ENCODE measurements at places on chromosomes 6 and 20.

DNA sequence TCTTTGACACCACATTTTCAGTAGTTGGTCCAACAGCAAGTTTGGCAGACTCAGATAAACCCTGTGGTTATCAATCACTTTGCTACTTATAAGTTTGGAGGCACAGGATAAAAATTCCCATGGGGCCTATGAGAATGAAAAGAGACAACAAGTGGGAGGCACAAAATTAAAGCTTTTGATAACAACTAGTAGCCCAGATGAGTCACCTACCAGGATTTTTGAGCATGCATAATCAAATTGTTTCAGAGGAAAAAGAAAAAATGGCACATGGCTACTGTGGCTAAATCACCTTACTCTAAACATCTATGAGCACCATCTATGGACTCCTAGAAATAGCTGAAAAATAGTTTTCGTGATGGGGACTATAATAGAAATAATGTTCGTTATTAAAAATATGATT is 40.8 kb upstream of the BMP5 start:
- no peak for DNase-seq

- DNase-seq = no peak
These were observed 7.5 kb downstream of the F13A1 start for GRCh38 chr6:6312901-6313441.

- no peak for DNase-seq
These were observed 163.9 kb upstream of the STXBP5 start for GRCh38 chr6:147040121-147040910.

DNA sequence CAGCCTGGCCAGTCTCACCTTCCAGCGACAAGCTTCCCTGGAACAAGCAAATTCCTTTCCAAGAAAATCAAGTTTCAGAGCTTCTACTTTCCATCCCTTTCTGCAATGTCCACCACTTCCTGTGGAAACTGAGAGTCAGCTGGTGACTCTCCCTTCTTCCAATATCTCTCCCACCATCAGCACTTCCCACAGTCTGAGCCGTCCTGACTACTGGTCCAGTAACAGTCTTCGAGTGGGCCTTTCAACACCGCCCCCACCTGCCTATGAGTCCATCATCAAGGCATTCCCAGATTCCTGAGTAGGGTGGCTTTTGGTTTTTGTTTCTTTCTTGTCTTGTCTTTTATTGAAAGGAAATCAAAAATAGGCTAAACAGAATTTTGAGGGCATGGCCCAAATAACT is 24.3 kb downstream of the MYCT1 start:
- DNase-seq = no peak

DNA sequence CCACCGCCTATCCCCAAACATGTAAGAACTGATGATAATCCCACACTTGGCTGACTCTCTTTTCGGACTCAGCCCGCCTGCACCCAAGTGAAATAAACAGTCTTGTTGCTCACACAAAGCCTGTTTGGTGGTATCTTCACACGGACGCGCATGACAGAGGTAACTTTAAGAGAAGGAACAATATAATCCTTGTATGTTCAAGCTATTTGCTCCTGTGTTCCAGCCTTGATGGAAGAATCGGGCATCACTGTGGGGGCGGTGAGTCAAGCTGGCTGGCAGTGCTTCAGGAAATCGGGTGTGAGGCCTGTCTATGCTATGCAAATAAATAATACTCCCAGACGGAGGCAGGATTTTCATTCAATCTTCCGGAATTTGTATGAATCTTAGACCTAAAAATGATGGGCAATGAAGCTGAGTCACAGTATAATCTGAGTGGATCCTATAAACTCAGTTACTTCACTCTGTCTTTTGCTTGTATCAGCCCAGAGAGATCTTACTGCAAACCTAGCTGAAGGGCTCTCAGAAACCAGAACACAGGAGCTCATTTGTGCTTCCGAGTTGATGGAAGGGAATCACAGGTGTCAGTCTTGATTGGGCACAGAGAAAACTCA is 45.2 kb upstream of the NT5E start:
- peak; percentile 75 for DNase-seq

DNA sequence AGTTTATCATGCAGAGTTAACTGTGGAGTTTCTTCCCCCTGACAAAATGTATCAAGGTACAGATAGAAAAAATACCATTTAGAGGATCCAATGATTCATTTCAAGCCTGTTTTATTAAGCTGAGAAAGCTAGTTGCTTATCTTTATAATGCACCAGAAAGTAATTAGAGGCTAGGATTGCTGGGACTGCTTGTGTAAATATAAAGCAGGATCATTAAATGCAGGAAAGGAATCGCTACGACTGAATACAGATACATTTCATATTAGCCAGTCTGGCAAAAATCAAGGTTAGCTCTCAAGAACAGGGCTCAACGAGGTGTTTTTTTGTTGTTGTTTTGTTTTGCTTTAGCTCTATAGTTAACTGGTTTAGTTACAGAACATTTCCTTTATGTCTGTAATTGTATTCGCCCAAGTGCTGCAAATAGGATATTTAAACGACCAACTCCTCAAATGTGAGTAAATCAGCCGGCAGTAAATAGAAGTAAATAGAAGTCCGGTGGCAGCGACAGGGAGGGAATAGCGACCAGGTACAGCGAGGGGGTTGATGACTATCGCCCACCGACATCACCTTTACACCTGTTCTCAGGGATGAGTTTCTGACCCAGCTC is 748 bp downstream of the UBE2J1 start:
- no peak for DNase-seq

DNA sequence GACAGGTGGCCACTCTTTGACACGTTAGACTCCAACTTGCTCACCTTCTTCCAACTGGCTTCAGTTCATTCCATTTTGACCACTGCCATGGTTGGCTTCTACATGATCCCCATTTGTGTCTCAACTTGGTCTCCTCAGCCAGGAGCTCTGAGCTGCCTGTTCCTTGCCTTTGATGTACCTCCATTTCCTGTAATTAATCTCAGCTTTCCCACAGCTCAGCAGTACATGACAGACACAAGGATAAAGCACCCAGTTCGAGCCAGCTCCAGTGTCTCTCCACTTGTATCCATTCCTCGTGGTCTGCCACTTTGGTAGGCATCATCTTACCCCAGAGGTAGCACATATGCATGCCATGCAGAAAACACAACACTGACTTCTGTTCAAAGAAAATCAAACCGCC is 161.0 kb downstream of the TSHZ2 start:
- DNase-seq = no peak

DNA sequence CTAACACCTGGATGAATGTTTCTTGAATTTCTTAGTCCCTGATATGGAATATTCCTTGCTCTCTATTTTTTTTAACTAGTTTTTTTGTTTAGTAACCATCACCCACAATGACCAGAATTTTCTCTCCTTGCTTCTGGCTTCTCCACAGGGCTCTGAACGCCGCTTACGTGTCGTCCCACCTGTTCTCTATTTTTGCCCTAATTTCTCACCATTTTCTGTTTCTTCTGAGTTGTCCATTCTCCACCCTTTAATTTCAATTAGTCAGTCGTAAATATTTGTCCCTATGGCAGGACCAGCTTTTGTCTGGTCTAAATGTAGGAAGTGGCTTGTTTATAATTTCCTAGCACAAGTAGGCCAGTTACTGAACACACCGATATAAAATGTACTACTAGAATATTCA is 52.3 kb downstream of the PLCB4 start:
- no peak for DNase-seq

GRCh38 chr6:64249115-64249514 is 613.5 kb downstream of the PHF3 start:
- no peak for DNase-seq

DNA sequence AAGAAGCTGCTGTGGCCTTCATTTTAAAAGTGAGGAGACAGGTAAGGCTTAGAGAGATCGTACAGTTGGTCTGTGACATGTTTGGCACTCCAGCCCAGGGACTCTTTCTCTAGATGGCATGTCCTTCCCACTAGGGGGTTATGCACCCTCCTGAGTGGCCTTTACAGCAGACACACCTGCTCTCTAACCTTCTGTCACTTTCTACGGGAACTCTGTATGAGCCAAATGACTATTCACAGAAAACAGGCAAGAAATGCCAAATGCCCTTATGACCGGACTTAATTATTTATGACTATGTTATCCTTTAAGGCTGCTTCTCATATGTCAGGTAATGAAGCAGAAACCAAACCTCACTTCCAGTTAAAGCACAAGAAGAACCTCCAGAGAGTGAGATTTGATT is 91.2 kb downstream of the MAP3K5 start:
- no peak for DNase-seq

DNA sequence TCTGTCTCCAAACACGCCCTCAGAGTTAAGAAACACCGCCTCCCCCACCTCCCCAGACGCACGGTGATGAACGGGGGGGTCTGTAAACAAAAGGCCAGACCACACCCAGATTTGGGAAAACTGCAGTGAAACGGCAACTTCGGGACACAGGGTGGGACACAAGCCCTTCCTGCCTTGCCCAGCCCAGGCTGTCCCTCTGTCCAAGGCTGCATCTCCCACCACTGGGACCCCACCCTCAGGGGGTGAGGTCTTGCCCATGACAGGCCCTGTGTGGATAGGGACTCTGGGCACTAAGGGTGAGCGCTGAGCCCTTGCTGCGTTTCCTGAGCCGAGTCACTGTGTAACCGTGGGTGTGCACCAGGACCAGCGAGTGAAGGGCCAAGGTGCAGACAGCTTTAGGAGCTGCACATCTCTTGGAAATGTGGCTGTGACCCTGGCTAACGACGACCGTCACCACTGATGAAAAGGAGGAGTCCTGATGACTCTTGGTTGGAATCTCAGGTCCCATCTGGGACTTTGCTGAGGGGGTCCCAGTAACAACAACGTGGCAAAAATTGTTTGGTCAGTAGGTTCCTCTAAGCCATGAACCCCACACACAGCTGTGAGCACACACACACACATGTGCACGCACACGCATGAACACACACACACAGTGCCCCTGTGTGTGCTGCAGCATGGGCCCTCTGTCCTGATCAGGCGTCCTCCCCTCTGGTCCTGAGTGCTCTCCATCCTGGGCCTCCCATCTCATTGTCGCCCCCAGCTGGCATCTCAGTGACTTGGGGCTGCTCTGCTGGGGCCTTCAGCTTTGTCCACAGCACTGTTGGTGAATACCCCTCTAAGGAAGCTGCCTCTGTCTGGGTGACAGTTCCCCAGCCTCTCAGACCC is 100.6 kb downstream of the RAMACL start:
- no peak for DNase-seq
